ENCODE measurements at places on chromosomes 7 and 10.

GRCh38 chr10:99784016-99784726 is 1.7 kb downstream of the ABCC2 start:
- DNase-seq = no peak

DNA sequence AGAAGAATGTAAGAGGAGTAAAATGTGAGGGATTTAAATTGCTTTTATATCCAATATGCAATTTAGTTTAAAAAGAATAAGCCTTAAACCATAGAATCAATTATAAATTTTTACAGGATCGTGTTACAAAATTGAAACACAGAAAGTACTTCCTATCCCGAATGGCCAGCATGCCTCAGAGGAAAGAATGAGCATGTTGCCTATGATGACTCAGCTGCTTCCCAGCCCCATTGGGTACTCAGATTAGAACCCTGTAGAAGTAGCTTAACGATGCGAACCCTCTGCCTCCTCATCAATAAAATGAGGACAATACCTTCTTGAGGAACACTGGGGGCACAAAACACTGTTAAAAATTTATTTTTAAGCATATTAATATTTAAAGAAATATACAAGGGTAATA is 113.4 kb upstream of the CDK1 start:
- no peak for DNase-seq

DNA sequence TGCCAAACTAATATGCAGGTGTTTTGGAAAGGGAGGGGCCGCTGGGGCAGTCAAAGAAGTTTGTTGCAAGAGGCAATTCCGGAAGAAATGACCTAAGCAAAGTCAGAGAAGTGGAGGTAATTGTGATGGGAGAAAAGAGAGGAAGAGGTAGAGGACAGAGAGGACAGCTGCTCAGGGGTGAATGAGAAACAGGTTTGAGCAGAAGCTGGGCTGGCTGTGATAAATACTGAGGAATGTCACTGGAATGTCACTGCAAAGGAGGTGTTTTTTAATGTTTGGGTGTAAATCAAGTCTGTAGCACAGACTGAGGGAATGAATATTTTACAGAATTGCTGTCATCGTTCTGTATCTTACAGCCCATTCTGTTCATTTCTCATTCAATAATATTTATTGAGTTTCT is 207.2 kb downstream of the DPP6 start:
- DNase-seq = no peak

- no peak for DNase-seq
Measured at GRCh38 chr10:855671-856070, 75.8 kb downstream of the LARP4B start.

DNA sequence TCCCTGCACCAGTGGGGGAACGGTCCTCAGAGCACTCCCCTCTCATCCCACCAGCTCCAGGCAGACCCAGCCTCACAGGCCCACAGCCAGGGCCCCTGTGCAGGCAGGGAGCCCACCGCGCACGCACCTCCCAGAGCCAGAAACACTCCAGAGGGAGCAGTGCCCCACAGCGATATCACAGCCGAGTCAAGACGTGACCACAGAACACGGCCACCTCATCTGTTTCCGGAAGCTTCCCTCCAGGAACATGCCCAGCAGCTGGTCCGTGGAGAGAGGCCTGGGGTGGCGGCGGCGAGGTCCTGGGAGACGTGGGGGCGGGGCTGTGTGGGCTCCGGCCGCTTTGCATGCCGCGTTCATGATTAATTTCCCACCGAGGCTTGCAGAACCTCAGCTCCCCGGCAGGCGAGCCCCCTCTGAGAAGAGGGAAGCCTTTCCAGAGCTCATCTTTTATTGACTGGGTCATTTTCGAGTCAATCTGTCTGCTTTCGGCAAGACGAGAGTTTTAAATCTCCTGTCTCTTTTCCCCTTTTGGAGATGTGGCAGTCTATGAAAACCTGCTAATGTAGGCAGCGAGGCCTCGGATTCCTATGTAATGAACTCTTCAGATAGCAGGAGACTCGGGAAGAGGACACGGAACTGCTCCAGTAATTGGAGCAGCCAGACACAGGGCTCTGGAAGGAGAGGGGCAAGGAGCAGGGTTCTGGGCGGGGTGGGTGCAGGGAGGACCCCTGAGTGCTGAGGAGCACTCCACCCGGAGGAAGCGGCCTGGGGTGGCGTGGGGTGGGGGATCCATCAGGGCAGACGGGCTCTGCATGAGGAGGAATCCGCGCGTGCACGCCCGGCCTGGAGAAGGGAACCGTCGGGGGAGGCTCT is 242.8 kb downstream of the ELFN1 start:
- DNase-seq = no peak

- DNase-seq = no peak
Measured at GRCh38 chr10:92690915-92691590, 1.3 kb downstream of the HHEX start.

DNA sequence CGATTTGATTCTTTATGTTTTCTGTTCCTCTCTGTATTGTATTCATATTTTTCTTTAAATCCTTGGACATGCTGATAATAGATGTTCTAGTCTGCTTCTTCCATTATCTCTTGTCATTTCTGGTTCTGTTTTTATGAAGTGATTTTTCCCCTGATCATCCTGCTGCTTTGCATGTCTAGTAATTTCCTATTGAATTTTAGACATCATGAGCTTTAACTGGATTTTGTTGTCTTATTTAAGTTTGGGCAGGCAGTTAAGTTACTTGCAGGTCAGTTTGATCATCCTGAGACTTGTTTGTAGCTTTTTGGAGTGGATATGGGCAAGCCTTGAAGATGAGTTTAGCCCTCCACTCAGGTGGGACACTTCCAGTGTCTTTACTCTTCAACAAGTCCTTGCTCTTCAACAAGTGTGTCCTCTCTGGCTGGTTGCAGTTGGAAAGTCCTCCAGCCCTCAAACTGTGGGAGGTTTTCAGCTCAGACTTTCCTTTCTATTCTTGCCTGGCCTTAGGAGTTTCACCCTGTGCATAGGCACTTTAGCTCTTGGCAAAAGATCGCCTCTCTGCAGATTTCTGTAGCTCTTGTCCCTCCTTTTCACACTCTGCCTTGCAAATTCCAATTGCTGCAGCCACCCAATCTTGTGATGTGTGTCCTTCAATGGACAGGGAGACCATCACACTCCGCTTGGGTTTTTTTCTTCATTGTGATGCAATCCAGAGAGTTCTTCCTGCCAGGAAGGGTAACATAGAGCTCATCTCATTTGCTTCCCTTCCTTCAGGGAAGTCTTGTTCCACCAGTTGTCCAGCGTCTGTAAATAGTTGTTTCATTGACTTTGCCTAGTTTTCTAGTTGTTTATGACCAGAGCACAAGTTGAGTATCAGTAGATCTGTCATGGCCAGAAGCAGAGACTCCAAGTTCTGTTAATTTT is 197.2 kb upstream of the SH2B2 start:
- DNase-seq = no peak

DNA sequence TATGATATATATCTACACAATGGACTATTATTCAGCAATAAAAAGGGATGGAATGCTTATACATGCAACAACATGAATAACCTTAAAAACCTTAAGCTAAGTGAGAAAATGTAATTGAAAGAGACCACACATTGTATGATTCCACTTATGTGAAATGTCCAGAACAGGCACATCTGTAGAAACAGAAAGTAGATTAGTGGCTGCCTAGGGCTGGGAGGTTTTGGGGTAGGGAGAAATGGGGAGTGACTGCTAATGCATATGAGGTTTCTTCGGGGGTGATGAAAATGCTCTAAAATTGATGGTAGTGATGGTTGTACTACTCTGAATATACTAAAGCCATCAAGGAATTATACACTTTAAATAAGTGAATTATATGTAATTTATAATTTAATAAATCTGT is 14.7 kb downstream of the SLC16A9 start:
- no peak for DNase-seq
